Stomach (tissue), 19 donors: ENCODE measurements at places on chromosomes 11 and 22. TPM values are rescaled to one million over a fixed set of nuclear protein-coding genes. Genes with fewer than 3 reads are reported as not detected.

B4GALNT4 gene
- total RNA-seq, result 7.5 TPM

RBFOX2 gene
- 51.9 TPM for total RNA-seq

RTN3 gene
- 83.8 TPM for total RNA-seq

TSGA10IP gene
- total RNA-seq, result not detected

TIGD3 gene
- total RNA-seq, result not detected

APOA5 gene
- total RNA-seq, result not detected

SHISAL1 gene
- total RNA-seq, result 5.8 TPM

DNA sequence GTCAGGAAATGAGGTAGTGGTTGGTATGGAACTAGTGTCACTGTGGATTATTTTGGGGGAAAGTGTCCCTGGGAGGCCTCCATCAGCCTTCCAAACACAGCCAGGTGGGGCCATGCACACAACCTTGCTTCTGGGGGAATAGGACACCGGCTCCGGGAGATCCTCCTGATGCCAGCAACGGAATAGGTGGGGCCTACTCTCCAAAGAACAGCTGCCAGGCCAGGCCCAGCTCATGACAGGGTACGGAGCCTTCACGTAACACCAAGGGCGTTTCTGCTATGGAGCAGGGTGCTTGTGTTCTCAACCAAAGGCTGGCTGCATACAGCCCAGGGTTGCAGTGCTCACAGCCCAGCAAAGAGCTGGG lies 30.6 kb upstream of the LINC01488 start:
- no peak for DNase-seq

DNA sequence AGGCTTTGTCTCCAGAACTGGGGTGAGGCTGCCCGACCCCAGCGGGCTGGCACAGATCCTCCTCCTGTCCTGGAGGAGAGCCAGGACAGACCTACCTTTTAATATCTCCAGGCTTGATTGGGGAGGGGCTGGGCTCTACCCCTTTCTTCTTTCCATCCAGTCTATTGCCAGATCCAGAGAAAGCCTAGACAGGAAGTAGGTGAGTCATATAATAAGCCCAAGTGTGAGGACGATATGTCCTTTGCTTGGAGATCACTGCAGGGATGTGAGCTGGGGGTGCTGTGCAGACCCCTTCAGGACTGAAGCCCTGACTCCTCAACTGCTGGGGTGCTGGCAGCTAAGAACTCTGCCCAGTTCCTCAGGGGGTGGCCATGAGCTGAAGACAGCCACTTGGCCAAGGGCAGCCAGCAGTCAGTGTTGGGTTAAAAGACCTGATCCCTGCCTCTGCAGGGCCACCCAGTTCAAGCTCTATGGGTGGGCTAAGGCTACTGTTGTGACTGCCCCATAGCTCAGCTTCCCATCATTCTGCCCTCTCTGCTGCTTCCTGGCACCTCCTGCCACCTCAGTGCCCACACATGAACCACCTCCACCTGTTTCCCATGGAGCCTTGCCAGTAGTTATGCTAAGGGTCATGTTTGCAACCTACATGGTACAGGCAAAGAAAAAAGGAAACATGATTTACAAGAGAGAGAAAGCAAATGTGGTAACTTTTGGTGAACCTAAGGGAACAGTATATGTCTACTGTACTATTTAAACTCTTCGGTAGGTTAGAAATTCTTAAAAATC lies 8.3 kb upstream of the C22orf39 start:
- no peak for DNase-seq

- no peak for DNase-seq
These were observed 12.2 kb downstream of the TXN2 start for GRCh38 chr22:36469094-36469710.

DNA sequence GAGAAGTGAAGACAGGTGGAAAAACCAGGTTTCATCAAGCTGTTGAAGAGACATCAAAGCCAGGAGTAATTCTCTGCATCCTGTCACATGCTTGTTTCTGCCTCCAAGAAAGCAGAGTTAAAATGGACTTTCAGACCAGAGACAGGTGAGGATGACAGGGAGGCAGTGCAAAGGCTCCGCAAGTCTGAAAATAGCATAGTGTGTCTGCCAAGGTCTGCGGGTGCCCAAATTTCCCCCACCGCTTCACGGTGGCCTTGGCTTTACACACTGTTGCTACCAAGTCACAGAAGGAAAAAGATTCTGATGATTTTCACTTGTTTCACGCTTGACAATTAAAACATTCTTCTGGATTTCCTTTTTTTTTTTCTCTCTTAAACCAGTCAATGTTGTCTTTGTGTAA lies 44.2 kb downstream of the SNX19 start:
- DNase-seq, result no peak

DNA sequence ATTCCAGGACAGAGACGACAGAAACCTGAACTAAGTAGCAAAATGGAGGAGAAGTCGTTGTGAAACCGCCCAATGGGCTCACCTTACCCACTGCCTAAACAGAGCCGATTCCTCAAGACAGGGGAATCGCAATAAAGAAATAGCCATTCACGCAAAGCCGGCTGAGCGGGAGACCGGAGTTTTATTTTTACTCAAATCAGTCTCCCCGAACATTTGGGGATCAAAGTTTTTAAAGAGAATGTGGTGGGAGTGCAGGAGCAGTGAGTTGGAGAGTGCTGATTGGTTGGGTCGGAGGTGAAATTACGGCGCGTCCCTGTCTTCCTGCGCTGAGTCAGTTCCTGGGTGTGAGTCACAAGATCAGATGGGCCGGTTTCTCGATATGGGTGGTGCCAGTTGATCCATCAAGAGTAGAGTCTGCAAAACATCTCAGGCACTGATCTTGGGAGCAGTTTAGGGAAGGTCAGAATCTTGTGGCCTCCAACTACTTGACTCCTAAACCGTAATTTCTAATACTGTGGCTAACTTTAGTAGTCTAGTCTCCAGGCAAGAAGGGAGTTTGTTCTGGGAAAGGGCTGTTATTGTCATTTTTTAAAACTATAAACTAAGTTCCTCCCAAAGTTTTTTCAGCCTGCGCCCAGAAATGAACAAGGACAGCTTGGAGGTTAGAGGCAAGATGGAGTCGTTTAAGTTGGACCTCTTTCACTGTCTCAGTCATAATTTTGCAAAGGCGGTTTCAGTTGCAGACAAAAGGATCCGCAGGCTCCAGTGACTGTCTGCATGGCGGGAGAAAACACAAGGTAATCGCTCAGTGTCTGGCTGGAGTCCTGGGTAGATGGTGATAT lies 34.1 kb downstream of the OR4D9 start:
- no peak for DNase-seq

DNA sequence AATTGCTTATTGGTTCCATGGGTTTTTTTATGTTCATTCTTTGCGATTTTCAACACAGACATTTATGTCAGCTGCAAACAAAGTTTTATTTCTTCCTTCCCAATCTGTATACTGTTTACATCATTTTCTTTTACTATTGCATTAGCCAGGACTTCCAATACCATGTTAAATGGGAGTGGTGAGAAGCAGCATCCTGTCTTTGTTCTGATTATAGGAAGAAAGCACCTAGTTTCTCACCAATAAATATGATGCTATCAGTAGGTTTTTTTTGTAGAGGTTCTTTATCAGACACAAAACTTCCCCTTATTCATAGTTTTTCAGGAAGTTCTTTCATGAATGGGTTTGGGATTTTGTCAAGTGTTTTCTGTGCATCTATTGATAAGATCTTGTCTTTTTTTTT lies 28.0 kb upstream of the OR8B8 start:
- no peak for DNase-seq
